NCI-H2227 treated with DMSO at 0.1 percent for 48 hours (cell line): ENCODE measurements at places on chromosomes 3 and 15.

GRCh38 chr15:92578096-92578835 lies 77.3 kb downstream of the FAM174B start:
- DNase-seq, result no peak

- DNase-seq, result no peak
Measured at GRCh38 chr3:112508860-112509259, 9.6 kb upstream of the BTLA start.

GRCh38 chr3:140225996-140226395 lies 291.0 kb downstream of the CLSTN2 start:
- no peak for DNase-seq

DNA sequence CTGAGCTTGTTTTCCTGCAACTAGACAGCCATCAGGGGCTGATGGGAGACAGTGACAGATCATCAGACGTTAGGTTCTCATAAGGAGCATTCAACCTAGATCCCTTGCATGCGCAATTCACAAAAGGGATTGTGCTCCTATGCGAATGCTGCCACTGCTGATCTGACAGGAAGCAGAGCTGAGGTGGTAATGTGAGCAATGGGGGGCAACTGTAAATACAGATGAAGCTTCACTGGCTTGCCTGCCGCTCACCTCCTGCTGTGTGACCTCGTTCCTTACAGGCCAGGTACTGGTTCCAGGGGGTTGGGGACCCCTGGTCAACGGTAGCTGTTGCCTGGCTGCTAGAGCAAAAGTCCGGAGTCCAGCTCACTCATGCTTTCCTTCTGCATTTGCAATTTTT lies 26.4 kb upstream of the KCNAB1 start:
- no peak for DNase-seq

- no peak for DNase-seq
Measured at GRCh38 chr15:33910741-33911140, 57.6 kb upstream of the CHRM5 start.

GRCh38 chr3:52704611-52705437 lies 767 bp downstream of the GLT8D1 start:
- DNase-seq, result no peak

DNA sequence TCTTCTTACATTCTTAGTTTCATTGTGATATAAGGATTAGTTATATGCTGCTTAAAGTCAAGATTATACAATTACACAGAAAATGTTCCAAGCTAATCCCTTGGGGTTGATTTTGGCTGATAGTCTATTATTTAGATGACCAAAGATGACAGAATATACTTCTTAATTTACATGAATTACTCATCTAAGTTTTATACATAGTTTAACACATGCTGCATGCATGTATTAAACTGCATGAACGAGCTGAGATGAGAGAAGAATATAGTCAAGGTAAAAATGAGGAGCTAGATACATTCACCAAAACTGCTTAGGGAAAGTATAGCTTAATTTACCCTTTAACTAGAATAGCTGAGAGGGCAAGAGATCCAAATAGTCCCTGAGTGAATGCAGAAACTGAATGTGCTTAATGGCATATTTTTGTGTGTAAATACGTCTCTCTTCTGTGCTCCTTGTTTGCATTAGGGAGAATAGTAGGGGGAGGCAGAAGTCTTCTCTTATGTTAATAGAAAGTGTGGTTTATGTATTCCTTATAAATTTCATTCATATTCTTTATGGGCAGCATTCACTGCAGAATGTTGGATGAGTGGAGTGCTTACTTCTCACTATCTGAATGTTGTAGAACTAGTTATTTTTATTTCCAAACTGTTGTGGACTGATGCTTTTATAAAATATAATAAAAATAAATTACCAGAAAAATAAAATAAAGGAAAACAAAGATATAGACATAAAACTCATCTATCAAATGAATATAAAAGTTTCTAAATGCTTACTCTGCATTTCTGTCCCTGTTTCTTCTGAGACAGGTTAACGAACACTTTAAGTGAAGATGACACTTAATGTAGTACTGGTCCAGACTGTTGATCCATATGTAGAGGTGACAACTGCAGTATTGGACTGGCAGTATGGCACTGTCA lies 327.8 kb downstream of the RBMS3 start:
- DNase-seq, result no peak

DNA sequence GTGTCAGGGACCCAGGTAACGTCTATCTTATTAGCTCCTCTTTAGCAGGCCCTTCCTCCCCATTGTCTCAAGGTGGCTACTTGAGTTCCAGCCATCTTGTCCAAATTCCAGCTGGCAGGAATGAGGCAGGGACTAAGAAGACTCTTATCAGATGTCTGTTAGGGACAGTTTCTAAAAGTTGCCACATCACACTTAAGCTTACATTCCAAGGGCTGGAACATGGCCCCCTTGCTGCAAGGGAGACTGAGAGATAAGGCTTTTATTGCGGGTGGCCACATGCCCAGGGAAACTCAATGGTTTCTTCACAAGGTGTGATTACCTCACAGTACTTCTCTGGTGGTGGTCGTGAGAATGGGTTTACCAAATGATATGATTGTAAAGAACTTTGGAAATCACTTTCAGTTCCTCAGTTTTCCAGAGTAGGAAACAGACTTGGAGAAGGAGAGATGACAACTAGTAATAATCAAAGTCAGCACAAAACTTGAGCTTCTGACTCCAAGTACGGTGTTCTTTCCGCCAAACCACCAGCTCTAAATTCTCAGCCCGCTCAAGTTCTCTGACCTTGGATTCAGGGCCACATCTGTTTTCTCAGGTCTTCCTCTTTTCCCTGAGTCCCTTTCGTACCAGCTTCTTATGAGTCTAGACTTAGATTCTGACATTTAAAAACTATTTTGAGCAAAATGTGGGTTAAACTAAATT lies 14.2 kb downstream of the PDIA5 start:
- DNase-seq, result no peak

DNA sequence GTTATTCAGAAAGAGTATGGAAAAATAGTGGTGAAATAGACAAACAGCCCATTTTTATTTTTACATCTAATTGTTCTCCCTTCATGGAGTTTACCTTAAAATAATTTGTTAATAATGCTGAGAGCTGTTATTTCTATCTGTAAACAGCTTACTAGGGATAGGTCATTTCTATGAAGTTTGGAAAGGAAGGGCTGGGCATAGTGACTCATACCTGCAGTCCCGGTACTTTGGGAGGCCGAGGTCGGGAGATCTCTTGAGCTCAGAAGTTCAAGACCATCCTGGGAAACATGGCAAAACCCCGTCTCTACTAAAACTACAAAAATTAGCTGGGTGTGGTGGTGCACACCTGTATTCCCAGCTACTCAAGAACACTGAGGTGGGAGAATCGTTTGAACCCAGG lies 624.3 kb upstream of the LMCD1 start:
- DNase-seq, result no peak

- no peak for DNase-seq
Measured at GRCh38 chr15:101025896-101026631, 106.9 kb downstream of the LRRK1 start.

- DNase-seq, result no peak
Measured at GRCh38 chr15:57549935-57550334, 41.8 kb upstream of the MYZAP start.

GRCh38 chr15:55774113-55774970 lies 31.4 kb upstream of the PRTG start:
- DNase-seq, result no peak

- no peak for DNase-seq
Measured at GRCh38 chr15:71532994-71533393, 277.4 kb upstream of the NR2E3 start.

GRCh38 chr3:101646726-101647125 lies 30.2 kb downstream of the ZBTB11 start:
- DNase-seq, result no peak

- no peak for DNase-seq
Measured at GRCh38 chr3:38297947-38298711, 16.0 kb downstream of the SLC22A14 start.

GRCh38 chr15:66496951-66497501 lies 536 bp downstream of the SNAPC5 start:
- DNase-seq, result peak; percentile 26

DNA sequence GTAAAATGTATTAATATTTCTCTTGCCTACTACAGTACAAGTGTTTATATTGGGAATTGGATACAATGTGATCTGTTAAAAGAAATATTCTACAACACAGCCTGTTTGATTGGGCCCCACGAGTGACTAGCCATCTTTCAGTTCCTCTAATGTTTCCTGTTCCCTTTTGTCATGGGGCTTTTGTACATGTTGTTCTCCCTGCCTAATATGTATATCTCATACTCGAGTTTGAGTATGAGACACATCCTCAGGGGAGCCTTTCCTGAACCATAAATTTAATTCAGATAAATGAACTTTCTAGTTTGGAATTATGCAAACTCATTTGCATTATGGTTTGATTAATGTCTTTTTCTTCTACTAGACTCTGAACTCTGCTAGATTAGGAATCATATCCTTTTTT lies 65.5 kb downstream of the MEF2A start:
- no peak for DNase-seq

- DNase-seq, result no peak
Measured at GRCh38 chr15:60457985-60458384, 21.0 kb downstream of the ICE2 start.

DNA sequence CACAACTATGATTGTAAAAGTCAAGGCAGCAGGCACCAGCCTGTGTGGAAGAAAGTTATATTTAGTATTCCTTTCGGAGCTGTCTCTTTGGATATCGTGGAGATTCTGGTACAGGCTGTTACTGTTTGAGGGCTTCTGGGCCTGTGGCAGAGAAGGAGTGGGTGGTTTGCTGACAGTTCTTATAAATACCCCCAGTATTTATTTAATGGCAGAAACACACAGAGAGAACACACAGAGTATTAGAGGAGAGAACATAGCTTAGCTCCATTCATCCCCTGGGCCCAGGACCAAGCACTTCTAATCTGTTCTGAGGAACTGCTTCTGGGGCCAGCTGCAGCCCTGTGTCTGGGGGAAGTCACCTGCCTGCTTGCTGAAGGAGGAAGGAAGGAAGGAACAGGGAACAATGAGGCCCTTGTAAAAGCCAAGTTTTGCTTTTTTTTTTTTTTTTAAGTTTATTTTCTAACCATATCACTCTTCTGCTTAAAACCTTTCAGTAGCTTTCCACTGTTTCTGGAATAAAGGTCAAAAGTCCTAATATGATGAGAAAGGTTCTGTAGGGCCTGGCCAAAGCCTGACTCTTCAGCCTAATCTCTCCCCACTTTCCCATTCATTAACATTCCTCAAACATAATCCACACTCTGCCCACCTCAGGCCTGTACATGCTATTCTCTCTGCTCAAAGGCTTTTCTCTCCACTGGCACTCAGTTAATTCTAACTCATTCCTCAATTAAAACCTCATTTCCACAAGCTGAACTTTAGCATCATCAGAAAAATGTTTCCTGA lies 11.8 kb upstream of the PP2D1 start:
- no peak for DNase-seq

DNA sequence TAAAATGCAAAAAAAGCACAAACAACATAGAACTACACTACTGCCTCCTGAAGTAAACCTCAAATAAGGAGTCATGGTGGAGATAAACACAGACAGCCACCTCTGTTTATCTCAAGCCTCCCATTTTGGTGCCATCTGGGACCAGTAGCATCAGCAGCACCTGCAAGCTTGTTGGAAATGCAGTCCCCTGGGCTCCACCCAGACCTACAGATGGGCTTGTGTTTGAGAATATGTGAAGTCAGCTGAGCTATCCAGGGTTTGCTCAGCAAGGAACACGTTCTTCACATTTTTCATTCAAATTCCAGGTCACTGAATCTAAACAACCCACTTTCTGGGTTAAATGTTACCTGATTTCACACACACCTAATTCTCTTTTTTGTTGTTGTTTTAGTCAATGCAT lies 45.5 kb downstream of the RASGRF1 start:
- no peak for DNase-seq

GRCh38 chr15:63457379-63457778 lies 47.0 kb upstream of the USP3 start:
- DNase-seq, result no peak

DNA sequence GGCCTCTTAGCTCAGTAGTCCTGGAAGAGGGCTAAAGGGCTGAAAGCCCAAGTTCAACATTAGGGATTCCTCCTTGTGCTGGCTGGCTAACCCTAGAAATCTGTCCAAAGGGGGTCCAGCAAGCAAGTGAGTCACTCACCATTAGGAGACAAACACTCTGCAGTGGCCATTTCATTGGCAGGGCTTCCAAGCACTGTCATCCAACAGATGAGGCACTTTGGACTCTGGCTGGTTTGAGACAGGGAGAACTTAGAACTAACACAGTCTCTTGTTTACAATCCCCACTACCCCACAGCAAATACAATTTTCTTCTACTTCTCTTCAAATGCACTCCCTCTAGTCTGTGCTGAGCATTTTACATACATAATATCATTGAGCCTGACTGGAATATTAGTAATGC lies 10.1 kb upstream of the WNT5A start:
- no peak for DNase-seq

GRCh38 chr3:15845475-15845874 lies 47.7 kb upstream of the ANKRD28 start:
- no peak for DNase-seq

DNA sequence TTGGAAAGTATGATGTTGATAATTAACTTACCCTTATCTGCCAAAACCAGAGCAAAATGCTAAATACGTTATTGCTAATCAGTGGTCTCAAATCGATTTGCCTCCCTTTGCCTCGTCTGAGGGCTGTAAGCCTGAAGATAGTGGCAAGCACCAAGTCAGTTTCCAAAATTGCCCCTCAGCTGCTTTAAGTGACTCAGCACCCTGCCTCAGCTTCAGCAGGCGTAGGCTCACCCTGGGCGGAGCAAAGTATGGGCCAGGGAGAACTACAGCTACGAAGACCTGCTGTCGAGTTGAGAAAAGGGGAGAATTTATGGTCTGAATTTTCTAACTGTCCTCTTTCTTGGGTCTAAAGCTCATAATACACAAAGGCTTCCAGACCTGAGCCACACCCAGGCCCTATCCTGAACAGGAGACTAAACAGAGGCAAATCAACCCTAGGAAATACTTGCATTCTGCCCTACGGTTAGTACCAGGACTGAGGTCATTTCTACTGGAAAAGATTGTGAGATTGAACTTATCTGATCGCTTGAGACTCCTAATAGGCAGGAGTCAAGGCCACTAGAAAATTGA lies 59.7 kb downstream of the DCUN1D1 start:
- DNase-seq, result no peak

DNA sequence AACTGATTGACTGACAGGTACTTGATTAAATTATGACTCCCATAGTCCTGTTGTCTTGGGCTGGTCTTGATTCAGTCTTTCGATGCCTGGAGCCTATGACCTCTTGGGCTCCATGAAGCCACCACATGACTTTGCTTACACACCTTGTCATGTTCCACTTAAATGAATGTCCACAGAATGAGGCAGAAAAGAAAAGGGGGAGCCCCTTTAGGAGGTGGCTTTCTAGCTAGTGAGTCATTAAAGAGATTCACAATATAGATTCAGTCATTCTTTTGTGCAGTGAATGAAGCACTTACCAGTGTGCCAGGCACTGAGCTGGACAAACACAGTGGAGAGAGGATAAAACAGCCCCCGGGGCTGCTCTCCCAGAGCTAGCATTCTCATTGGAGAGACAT lies 17.1 kb downstream of the VIPR1 start:
- no peak for DNase-seq
